ENCODE measurements at places on chromosomes 13 and 19. TPM values are rescaled to one million over a fixed set of nuclear protein-coding genes. Genes with fewer than 3 reads are reported as not detected.

Gene NCAN
- 0.02 TPM for total RNA-seq

Gene ZNF829
- total RNA-seq: 3.0 TPM

Gene PROZ
- not detected for total RNA-seq

Gene YJEFN3
- 19.0 TPM for total RNA-seq

Gene LRRC25
- total RNA-seq: 0.18 TPM

Gene FUZ
- total RNA-seq: 23.2 TPM

Gene SOX1
- not detected for total RNA-seq

Gene MCEMP1
- total RNA-seq: not detected

Gene SHC2
- 91.0 TPM for total RNA-seq

Gene ZNF699
- 10.1 TPM for total RNA-seq

Gene PLA2G4C
- total RNA-seq: 2.0 TPM

Gene GFY
- not detected for total RNA-seq

Gene CAMSAP3
- 26.1 TPM for total RNA-seq

Measured in mesothelial cell of epicardium (in vitro differentiated cells).